Renal cortex interstitium (tissue), 15 donors: ENCODE measurements at places on chromosomes 4 and X.

DNA sequence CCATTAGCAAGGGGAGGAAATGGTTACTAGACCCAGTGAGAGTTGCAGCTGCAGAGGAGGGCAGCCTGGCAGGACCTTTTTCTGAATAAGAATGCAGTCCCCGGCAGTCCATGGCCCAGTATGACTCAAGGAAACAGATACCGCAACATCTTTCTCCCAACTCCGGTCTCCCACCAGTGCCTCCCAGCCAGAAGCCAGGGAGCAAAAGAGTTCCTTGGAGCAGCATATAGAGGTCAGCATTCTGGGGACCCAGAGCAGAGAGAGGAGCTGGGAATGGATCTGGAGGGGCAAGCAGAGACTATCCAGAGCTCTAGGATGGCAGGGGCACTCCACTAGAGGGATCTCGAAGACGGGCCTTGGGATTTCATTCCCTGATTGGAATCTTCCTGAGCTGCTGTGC lies 339.2 kb upstream of the AADAT start:
- DNase-seq, result no peak

GRCh38 chrX:154918060-154918483 lies 31.9 kb downstream of the F8A1 start:
- DNase-seq, result peak; percentile 53

GRCh38 chr4:170623899-170624298 lies 534.1 kb upstream of the AADAT start:
- DNase-seq, result no peak

DNA sequence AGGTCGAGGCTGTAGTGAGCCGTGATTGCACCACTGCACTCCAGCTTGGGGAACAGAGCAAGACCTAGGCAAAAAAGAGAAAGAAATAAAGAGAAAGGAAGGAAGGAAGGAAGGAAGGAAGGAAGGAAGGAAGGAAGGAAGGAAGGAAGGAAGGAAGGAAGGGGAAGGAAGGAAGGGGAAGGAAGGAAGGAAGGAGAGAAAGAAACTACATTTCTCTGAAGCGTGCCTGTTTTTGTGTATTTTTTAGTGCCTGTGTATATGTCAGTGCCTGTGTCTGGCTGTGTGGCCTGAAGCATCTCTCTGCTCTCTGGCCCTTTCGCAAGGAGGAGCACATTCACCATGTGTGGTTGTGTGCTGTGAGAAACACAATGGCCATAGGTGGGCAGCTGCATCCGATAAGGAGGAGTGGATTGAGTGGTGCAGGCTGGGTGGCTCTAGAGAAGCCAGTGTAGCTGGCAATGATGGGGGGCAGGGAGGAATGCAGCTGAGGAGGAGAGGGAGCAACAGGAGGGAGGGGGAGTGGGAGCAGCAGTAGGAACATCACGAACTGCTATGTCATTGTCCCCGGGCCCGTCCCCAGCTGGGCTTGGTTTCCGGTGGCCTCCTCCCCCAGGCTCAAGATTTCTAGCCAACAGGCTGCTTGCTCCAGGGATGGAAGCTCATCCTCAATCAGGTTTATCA lies 11.4 kb downstream of the SYN1 start:
- no peak for DNase-seq

DNA sequence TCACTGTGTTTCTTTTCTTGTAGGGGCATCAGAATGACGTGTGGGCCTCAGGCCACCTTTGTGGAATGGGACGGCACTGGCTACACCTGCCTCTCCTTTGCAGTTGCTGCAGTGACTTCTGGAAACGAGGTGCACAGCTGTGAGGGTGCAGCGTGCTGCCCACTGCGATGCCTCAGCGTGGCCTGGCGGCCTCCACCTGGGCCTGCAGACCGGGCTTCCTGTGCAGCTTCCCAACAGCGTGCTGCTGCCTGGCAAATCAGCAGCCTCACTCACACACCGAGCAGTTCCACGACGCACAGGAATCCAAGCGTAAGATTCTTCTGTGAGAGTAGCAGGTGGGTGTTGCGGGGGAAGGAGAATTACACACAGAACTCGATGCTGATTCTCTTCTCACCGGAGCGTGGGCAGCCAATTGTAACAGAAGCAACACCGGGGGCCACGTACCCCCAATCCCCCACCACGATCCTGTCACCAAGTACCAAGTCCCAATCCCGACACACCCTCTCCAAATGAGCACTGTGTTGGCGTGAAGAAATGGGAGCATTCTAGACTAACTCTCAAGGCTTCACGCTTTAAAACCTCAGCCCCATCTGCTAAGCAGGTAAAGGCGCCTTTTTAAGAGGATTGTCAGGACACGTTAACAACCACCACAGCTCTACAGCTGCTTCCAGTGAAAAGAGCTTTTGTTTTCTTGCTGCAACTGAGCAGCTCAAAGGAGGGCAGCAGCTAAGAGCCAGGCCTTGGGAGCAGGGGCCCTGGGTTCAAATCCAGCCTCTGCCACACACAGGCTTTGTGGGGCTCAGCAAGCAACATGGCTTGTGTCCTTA lies 16.9 kb downstream of the WDR1 start:
- no peak for DNase-seq

DNA sequence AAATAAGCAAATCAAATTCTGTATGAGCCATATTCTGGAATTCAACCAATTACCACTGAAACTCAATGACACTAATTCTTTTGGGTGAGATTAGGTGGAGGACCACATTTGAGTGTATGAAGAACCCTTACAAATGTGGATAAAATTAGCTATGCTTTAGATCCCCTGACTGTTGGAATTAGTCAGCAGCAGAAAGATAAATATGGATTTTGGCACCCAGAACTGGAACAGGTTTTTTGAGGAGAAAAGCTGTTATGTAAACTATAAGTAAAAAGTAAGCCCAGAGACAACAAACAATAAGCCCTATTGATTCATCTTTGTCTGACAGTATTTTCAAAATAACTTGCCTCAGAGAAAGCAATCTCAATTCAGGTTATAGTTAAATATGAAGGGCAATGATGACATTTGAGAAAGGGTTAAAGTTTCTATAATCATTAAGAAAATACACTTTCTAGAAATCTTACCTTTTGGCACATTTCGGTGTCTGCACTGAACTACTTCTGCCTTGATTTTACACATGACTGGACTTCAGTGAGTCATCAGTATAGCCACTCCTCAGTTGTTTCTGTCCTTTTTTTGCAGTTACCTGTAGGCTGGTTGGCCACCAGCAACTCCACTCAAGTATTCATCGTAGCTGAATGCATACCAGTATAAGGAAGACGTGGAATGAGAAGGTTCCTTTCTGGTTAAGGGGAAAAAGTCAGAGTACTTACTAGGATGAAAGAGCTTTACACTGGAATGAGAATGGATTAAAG lies 80.0 kb downstream of the KCTD8 start:
- no peak for DNase-seq

DNA sequence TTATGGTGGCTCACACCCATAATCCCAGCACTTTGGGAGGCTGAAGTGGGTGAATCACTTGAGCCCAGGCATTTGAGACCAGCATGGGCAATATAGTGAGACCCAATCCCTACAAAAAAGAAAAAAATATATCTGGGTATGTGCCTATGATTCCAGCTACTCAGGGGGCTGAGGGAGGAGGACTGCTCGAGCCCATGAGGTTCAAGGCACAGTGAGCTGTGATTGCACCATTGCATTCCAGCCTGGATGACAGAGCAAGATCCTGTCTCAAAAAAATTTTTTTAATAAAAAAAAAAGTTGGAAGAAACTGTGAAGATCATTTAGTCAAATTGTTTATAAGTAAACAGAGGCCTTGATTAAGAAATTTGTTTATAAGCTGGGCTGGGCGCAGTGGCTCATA lies 39.7 kb downstream of the KLHL8 start:
- no peak for DNase-seq

GRCh38 chr4:55381502-55381901 lies 14.3 kb upstream of the TMEM165 start:
- no peak for DNase-seq

DNA sequence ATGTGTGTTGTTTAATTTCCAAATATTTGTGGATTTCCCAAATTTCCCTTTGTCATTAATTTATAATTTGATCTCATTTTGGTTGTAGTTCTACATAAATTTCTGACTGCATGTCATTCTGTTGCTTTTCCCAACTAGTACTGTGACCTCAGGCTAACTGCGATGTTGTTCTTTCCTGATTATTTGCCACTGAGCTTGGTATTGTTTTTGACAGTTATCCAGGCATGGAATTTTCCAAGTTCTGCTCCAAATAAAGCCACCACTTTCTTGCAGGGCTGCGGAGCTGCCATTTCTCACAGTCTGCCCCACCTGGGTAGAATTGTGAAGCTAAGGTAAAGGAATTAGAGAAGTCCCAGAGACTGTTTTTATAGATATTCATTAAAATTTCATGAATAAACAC lies 328.8 kb downstream of the ZNF674 start:
- DNase-seq, result no peak

GRCh38 chr4:88043001-88043400 lies 35.6 kb downstream of the PKD2 start:
- DNase-seq, result no peak

GRCh38 chr4:106953036-106953705 lies 82.9 kb downstream of the DKK2 start:
- no peak for DNase-seq

- no peak for DNase-seq
These were observed 115.0 kb upstream of the PRKG2 start for GRCh38 chr4:81330018-81330417.

DNA sequence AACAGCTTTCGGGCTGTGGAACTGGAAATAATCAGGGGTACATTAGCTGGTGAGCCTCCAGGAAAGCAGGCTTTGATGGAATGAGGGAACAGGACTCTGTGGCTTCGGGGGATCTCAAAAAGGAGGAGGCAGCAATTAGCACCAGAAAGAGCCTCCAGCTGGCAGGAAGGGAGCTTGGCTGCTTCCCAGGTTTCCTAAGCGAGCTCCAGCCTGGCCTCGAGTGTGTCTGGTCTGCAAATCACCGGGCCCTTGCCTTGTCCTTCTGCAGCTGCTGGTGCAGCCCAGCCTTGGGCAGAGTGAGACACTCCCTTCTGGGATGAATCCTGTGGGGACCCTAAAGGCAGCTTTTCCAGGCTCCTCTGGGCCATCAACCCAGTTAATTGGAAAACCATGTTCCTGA lies 10.7 kb upstream of the PDHA1 start:
- DNase-seq, result no peak

DNA sequence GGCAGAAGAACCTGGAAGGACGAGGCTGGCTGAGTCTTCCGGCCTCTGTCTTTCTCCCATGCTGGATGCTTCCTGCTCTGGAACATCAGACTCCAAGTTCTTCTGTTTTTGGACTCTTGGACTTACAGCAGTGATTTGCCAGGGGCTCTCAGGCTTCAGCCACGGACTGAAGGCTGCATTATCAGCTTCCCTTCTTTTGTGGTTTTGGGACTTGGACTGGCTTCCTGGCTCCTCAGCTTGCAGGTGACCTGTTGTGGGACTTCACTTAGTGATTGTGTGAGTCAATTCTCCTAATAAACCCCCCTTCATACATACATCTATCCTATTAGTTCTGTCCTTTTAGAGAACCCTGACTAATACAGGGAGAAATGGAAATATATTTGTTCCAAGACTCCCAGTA lies 265.8 kb downstream of the PCDH18 start:
- DNase-seq, result no peak

GRCh38 chrX:39759526-39760224 lies 338.1 kb downstream of the BCOR start:
- peak; percentile 60 for DNase-seq

DNA sequence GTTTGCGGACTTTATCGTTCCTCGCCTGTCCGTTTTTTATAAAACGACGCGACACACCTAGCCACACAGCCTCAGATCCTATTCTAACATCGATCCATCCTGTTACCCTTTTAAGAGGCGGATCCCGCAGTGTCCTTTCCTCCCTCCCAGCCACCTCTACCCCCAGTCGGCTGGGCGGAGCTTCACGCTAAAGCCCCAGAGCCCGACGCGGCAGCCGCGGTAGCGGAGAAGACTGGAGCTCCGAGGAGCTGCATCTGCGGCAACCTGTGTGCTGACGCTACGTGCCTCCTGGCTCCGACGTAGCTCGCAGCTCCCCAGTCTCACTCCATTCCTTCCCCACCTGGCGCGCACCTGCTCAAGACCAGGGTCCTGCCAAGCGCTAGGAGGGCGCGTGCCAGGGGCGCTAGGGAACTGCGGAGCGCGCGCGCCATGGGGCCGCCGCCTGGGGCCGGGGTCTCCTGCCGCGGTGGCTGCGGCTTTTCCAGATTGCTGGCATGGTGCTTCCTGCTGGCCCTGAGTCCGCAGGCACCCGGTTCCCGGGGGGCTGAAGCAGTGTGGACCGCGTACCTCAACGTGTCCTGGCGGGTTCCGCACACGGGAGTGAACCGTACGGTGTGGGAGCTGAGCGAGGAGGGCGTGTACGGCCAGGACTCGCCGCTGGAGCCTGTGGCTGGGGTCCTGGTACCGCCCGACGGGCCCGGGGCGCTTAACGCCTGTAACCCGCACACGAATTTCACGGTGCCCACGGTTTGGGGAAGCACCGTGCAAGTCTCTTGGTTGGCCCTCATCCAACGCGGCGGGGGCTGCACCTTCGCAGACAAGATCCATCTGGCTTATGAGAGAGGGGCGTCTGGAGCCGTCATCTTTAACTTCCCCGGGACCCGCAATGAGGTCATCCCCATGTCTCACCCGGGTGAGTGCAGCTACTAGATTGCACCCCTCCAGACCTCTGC lies at the start of gene RNF128:
Gene RNF128 (plus strand): TSS at position 217 of the 953 bp plus-strand sequence. CDS start 213 bp downstream, at position 430.
- peak; percentile 14 for DNase-seq

DNA sequence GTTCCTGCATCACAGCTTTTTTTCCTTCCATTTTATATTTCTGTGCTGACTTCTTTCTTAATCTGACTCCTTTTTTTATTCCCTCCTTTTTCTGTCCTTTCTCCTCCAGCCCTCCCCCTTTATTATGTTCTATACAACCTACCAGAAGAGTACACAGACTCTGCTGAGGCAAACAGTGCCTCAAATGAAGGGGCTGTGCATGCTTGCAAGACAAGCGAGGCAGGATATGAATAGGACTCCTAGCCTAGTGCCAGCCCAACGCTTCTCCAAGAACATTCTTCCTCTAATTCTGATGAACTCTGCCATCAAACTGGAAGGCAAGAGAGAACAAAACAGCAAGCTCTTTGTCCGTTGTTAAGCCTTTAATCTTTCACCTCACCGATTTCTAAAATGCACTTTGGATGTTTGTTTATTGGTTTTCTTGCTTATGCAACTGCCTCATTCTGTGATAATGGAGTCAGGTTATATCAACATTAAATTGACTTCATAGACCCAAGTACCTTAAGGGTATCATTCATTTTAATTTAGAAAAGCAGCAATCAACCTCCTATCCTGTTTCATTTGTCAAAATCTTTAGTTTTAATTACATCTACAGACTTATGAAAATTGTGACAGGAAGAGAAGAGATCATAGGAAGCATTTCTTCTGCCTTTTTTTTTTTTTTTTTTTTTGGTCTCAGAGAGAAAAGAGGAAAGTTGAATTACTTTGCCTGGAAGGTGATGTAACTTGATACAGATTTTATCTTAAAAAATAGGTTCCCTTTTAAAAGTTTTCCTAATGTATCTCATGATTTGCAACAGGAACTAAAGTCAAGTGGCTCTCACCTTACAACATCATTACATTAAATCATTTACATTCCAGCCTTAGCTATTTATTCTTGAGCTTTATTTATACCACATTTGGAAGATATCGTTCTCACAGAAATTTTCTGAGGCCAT lies 284.7 kb upstream of the FTHL17 start:
- DNase-seq, result no peak

DNA sequence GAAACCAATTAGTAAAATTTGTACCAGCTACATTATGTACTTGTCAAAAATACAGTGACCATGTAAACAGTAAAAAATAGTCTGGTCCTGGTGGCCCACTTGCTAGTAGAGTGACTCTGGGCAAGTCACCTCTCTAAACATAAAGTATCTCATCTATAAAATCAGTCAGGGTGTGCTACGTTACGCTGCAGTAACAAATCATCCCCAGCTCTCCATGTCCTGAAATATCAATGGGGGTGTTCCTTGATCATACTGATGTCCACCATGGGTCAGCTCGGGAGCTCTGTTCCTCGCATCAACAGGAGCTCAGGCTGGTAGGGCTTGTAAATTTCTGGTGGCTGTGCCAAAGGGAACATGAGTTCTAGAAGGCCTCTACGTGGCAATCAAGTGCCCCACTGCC lies 268.6 kb downstream of the RAB28 start:
- no peak for DNase-seq
